CD4-positive, alpha-beta T cell treated with Interleukin-17A for 1 hour (primary cell): ENCODE measurements at places on chromosomes 1 and 21.

- DNase-seq = no peak
These were observed 8.2 kb downstream of the SON start for GRCh38 chr21:33550772-33551660.

DNA sequence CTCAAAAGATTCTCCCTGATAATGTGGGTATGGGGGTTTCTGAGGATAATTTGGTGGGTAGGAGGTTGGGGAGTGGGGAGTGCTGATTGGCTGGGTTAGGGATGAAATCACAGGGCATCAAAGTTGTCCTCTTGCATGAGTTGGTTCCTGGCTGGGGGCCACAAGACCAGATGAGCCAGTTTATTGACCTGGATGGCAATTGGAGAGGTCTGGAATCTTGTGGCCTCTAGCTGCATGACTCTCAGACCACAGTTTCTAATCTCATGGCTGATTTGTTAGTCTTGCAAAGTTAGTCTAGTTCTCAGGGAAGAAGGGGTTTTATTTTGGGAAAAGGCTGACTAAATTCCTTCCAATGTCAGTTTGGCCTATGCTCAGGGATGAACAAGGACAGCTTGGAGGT, 3.3 kb upstream of the GBP1 start:
- no peak for DNase-seq

- DNase-seq = no peak
These were observed 391.6 kb upstream of the VAMP3 start for GRCh38 chr1:7379441-7379971.

DNA sequence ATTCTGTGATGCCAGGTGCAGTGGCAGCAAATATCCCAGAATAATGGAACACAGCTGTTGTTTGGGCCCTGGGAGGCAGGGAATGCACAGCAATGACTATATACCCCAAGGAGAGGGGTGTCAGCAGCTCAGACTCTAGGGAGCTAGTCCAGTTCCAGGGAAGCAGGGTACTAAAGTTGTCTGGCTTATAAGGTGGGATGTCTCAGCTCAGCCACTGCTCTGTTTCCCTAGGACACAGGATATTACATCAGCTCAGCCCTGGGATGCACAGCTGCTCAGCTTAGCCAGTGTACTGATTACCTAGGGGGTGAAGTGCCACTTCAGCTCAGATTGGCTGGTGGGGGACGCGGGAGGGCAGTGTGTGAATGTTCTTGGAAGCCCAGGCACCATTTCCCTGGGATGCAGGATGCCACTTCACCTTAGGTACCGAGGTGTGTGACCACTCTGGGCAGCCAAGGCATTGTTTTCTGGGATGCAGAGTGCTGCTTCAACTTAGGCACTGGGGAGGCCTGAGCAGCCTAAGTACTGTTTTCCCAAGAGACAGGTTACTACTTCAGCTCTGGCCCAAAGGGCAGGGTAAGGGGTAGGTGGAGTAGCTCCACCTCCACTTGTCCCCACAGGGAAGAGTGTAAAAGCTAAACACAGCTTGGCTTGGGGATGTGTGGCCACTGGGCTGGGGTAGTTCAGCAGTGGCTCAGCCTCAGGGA, 59.4 kb downstream of the DIPK1A start:
- no peak for DNase-seq

DNA sequence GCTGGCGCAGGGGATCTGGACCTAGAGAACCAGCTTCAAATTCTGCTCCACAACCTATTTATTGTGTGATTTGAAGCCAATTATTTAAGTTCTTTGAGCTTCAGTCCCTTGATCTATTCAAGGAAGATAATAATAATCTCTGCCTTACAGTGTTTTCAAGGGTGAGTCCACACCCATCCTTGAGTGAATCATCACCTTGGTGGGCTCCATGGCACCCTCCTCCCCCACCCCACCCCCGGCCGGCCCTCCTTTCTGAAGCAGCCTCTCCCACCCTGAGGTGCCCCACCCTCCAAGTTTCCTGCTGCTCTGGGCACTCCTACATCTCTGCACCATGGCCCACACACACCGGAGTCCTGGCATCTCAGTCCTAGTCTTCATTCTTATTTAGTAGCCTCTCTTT, 38.3 kb downstream of the TCP10L start:
- no peak for DNase-seq

- no peak for DNase-seq
These were observed 589.1 kb downstream of the PTPRU start for GRCh38 chr1:29825274-29825940.

DNA sequence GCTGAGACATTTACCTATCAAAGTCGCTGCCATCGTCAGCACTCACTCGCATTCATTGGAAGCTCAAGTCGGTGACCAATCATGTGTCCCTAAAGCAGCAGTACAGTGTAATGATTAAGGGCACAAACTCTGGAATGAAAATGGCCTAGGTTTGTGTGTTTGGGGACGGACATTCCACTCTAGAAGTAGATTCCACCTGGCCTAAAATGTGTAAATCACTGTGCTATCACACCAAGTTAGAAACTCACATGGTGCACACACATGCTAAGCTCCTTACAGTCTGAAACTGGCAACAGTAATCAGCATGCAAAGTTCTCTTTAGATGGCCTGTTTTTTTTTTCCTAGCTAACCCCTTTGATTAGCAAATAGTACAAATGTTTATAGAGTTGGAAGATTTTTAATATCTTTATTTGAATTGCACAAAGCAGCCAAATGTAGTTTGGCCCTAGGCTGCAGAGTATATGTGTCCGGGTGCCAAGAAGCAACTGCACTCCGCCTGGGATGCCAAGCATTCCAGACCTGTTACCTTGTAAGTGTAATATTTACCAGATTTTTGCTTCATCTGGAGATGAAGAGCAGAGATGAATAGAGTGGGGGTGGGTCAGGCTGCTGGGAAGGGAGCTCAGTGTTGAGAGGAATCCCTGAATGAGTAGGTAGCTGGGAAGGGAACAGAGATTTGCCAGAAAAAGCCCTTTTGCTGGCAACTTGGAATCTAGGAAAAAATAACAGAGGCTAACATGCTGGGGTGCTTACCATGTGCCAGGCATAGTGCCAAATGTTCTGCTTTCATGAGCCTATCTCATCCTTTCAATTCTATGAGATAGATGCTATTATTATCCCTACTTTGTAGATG, 35.2 kb downstream of the TGFB2 start:
- no peak for DNase-seq

DNA sequence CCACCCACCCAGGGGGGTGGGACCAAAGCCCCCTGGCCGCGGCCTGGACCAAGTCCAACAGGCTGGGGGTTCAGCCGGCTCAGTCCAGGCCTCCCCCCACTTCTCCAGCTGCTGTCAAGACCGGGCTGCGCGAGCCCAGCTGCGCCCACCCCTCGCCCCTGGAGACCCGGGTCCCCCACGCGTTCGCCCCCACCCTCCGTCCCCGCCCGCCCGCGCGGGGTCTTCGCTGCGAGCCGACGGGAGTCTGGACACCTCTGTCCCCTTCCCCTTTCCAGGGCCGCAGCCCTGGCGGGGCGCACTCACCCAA, 253 bp downstream of the RAP1GAP start:
- DNase-seq = no peak

DNA sequence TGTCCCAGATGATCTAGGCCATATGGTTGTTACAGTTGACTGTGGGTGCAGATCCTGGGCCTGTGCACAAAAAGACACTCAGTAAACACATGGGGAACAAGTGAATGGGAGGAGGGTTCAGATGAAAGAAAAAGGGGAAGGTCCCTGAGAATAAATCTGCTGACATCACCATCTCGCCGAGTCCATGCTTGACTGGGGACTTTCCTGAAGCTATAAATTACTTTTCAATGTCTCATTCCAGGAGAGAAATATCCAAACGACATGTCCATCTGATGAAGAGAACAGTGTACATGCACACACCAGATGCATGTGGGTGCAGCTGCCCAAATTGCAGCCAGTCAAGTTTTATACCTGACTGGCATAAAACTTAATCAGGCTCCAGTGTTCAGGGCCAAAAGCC, 109.0 kb downstream of the HIVEP3 start:
- DNase-seq = no peak

- DNase-seq = no peak
These were observed 864.3 kb upstream of the ADAMTS5 start for GRCh38 chr21:27831177-27831576.

- no peak for DNase-seq
These were observed 125.6 kb upstream of the LMO4 start for GRCh38 chr1:87202922-87203655.

GRCh38 chr1:2498648-2499047, 22.6 kb downstream of the PLCH2 start:
- no peak for DNase-seq

DNA sequence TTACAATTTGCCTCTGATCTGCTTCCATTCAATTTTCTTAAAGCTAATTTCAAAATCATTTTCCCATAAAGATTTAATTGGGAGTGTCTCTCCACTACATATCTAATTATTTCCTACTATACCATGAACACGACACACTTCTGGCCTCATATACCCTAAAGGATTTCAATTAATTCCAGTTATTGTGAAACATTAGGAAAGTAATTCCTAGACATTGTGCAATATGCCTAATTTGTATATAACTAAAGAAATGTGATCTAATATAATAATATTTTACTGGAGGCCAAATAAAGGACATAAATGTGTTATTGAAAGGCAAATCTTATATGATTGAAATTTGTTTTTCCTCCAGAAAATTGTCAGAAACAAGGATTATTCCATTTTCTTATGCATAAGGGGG, 727.2 kb upstream of the ADGRL2 start:
- DNase-seq = no peak

- no peak for DNase-seq
These were observed 12.1 kb upstream of the PDC start for GRCh38 chr1:186473047-186473446.

DNA sequence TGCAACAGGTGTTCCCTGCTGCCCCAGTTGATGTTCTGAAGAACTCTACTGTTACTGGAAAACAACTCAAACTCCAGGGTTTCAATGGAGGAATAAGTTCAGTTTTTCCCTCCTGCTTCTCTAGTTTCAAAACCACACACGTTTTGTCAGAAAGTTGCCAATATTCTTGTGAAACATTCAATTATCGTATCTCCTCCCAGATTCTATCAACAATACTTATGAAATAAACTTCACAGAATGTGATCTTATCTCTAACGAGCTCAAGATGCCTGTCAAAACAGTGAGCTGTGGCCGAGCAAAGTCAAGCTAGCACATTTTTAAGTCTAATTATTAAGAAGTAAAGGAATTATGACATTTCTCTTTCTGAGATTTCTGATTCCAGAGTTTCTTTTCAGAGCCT, 4.7 kb downstream of the OR2B11 start:
- no peak for DNase-seq

- no peak for DNase-seq
These were observed 30.9 kb downstream of the FAM163A start for GRCh38 chr1:179774000-179774399.
